ENCODE measurements at places on chromosomes 2 and 18.

- DNase-seq, result no peak
Observed at GRCh38 chr2:237427769-237428506, 14.0 kb upstream of the COL6A3 start.

DNA sequence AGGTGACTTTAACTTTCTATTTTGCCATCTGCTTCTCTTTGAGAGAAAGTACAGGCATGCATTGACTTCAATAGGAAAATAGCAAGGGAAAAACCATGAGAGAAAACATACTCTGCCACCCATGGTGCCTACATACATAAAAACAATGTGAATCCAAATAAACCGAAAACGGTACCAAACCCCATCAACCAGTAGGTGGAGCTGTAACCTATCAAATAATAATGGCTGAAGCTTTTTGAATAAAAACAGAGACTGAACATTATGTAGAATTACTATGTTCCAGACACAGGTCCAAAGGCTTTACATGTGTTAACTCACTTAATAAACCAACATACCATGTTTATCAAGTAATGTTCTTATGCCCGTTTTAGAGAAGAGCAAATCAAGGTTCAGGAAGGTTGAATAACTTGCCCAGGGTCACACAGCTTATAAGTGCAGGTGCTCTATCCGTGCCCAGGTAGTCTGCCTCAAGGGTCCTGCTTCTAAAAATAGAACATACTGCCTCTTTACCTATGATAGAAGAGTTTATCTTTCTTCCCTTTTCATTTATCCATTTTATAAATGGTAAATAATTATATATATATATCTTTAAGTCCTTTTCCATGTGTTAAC is 293.9 kb upstream of the SYT4 start:
- DNase-seq, result peak; percentile 29

- no peak for DNase-seq
Observed at GRCh38 chr2:109467701-109468100, 146.1 kb downstream of the SEPTIN10 start.

DNA sequence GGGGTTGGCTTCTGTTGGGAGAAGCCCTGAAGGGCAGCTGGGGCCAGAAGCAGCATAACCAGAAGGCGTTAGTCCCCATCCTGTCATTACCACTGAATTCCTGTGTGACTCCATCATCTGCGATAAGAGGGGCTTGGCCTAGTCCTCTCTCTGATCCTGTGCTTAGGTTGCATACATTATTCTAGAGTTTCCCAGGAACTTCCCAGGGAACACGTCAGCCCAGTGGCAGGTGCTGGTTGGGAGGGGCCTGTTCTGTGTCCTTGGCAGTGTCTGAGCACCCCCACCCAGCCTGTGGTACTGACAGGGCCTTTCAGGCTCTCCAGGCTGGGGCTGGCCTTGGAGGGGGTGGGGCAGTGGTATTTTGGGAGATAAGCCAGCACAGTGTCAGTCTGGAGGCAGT is 4.5 kb upstream of the TOGARAM2 start:
- DNase-seq, result no peak

GRCh38 chr2:188892636-188893035 is 81.5 kb upstream of the COL3A1 start:
- no peak for DNase-seq

GRCh38 chr2:145692971-145693478 is 1173.1 kb upstream of the ZEB2 start:
- no peak for DNase-seq

DNA sequence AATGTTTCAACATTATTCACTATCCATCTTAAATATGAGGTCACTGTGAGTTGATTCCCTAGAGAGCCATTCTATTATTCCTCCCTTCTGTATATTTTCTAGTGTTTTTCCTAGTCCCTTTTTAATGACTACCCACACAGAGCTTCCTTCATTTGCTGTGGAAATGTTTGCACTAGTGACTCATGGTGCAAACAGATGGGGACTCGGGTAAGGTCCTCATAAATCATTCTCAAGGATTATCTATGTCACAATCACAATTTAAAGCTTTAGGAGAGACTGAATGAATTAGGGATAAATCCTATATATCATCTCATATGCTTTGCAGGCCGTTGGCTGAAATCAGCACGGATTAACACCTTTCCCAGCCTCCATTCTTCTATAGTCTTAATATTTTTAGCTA is 159.6 kb downstream of the DCC start:
- no peak for DNase-seq

DNA sequence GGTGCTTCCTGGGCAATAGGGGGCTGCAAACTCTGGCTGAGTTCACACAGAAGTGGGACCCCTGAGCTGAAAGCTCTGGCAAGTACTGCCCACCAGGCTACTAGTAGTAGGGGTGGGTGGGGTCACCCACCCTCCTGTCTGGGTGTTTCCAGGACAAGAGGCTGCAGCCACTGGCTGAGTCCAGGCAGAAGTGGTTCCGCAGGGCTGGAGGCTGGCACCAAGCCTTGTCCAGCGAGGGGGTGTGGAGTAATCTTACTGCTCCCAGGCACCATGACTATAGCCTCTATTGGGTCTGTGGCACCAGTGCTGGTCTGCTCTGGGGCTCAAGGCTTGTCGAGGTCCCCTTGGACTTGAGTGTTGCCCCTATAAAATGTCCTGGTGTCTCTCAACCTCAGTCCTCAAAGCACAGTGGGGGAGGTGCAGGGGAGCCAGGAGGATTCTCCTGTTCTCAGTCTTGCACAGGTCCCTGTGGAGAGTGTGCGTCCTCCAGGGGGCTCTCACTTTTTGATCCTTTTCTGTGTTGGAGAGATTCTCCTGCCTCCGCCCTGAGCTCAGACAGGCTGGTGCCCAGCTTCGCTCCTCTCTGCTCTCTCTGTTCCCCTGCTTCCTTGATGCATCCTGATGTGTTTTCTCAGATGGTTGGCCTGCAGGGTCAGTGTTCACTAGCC is 48.1 kb downstream of the NUP35 start:
- DNase-seq, result peak; percentile 31

GRCh38 chr2:1598041-1598710 is 146.1 kb downstream of the PXDN start:
- no peak for DNase-seq

DNA sequence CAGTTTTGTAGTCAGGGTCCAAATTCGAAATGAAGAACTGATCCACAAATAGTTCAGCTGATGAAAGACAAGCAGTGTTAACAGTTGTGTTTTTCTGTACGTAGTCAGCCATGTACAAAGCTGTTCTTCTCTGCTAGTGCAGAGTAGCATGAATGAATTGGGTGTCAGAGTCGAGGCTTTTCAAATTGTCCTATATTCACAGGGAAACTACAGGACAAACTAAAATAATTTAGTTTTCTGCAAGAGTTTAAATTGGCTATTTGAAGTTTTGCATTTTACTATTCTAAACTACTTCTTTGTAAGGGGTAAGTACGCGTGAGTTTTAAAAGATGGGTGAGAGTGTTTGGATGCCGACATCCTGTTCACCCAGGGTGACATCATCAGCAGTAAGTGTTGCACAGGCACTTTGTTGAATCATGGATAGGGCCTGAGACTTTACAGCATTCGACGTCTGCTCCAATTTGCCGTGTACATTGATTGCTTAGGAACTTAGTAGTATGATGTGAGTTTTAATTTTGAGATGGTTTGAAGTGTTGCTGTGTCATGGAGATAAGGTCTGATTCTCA is 147.2 kb upstream of the NFATC1 start:
- DNase-seq, result no peak

- no peak for DNase-seq
Observed at GRCh38 chr2:12457831-12458230, 258.9 kb upstream of the TRIB2 start.

GRCh38 chr2:196468394-196468793 is 171.1 kb upstream of the CCDC150 start:
- no peak for DNase-seq

DNA sequence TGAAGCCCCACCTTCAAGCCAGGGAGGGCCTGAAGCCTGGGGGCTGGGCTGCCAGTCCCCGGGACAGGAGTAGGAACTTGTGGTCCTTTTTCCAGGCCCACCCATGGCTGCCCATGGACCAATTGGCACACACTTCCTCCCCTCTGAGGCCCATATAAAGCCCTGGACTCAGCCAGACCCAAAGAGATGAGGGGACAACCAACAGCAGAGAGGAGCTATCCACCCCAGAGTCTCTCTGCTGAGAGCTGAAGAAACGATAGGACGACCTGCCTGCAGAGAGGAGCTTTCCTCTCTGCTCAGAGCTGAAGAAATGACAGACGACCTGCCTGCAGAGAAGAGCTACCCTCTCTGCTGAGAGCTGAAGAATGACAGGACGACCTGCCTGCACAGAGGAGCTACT is 43.8 kb upstream of the PEX13 start:
- DNase-seq, result peak; percentile 13

- no peak for DNase-seq
Observed at GRCh38 chr2:130388221-130388907, 32.5 kb downstream of the PTPN18 start.

DNA sequence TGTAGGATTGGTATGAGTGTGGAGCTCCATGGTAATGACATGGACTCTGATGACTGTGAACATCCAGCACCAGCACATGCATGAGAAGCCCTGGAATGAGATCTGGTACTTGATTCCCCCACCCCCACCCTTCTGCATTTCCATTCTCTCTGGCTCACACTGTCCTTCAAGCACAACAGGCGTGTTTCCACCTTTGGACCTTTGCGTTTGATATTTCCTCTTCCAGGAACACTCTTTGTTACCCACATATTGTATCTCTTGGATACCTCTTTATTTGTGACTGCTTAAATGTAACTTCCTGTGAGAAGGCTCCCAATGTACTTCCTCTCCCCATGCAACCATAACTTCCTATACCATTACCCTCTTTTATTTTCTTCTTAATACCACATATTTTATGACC is 263.8 kb downstream of the HNMT start:
- DNase-seq, result no peak

GRCh38 chr2:2318949-2319348 is 12.1 kb downstream of the MYT1L start:
- no peak for DNase-seq

DNA sequence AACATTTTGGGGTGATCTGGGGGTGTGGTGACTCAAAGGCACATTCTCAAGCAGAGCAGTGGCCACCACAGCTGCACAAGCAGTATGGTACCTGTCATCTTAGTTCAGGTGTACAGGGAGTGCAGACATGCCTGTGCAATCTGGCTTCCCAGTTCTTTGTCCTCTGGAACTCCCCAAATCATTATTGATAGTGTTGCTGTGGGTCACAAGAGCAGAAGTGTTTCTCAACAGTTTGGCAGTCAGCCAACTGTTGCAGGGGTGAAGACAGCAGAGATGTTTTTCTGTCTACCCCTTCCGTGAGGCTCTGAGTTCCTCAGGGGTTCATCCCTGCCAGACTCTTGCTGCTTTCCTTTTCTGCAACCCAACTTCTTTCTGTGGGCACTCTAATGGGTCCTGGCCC is 206.5 kb upstream of the ZSWIM2 start:
- no peak for DNase-seq

- no peak for DNase-seq
Observed at GRCh38 chr2:129781749-129782632, 197.5 kb upstream of the RAB6C start.

DNA sequence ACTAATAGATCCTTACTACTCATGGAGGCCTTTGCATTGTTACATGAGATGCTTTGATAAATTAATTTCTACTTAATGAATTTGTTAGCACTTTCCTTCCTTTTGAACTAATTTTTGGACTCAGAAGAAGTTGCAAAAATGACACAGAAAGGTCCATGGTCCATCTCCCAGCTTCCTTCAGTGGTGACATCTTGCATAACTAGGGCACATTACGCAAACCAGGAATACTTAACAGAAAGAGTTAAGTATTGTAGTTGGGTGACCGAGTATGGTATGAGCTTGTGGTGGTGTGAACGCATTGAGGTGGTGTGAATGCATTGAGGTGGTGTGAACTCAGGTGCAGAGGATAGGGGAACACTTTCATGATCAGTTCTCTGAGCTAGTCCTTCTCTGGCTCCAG is 151.1 kb upstream of the TWIST2 start:
- DNase-seq, result no peak

- no peak for DNase-seq
Observed at GRCh38 chr2:236402033-236402790, 138.0 kb upstream of the ASB18 start.

Data from H7 (cell line).